Activated CD4-positive, alpha-beta T cell treated with anti-CD3 and anti-CD28 coated beads, Interleukin-2, amount 50 U/mL, for 16 hours (primary cell): ENCODE measurements at places on chromosomes 1 and 21.

- DNase-seq: no peak
Observed at GRCh38 chr1:31756578-31756977, 7.6 kb downstream of the ADGRB2 start.

DNA sequence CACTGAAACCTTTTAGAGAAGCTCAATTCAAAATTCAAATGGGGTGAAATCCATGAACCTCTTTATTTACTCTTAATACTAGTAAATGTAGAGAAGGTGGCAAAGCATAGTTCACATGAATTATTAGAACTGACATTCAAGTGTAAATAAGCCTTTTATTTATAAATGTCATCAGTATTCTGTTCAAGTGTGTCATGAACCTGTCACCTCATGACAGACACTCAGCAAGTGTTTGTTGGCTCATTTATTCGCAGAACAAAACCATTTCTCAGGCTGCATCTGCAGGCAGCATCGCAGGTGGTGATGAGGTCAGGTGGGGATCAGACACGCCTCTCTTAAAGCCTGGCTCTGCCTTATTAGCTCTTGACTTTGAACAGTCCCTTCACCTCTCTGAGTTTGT is 116.6 kb downstream of the SETD4 start:
- DNase-seq: no peak

GRCh38 chr1:69836971-69837636 is 269.4 kb downstream of the LRRC7 start:
- DNase-seq: no peak

GRCh38 chr1:236168716-236169429 is 26.5 kb downstream of the GPR137B start:
- DNase-seq: peak; percentile 29

GRCh38 chr1:206687915-206688442 is 3.3 kb downstream of the MAPKAPK2 start:
- DNase-seq: no peak

GRCh38 chr1:44406737-44407429 is 1.8 kb downstream of the RNF220 start:
- DNase-seq: no peak

GRCh38 chr1:8015036-8015808 is 10.9 kb downstream of the ERRFI1 start:
- DNase-seq: peak; percentile 62

- no peak for DNase-seq
Observed at GRCh38 chr1:85318217-85318616, 41.8 kb upstream of the BCL10 start.

GRCh38 chr1:179080866-179081686 is 794 bp upstream of the TOR3A start:
- peak; percentile 5 for DNase-seq

DNA sequence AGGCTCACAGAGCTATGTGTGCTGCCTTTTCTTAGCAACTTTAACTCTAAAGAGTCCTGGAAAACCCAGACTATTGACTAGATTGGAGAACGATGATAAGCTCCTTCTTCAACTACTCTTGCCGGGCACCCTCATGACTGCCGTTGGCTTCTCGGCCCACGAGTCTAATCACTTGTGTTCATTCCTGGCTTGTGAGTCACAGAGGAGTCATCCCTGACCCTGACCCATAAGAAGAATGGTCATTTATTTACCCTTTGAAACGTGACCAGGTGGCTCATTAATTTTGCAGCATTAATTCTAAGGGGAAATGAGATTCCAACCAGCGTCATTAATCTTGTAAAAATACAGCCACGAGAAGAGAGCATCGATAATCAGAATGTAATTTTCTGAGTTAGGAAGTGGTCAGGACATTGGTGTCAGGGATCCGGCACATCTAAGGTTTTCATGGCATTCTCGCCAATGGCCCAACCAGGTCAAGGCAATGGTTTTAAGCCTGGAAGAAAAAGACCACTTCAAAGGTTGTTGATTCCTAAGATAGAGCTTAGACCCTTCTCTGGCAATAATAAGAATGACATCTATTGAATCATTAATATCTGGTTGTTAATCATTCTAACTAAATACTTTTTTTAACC is 183.6 kb upstream of the RUNX1 start:
- no peak for DNase-seq

- no peak for DNase-seq
Observed at GRCh38 chr1:234175363-234175762, 197.9 kb upstream of the COA6 start.

- DNase-seq: no peak
Observed at GRCh38 chr1:214476229-214476985, 75.0 kb downstream of the PTPN14 start.

GRCh38 chr1:116870300-116870699 is 39.4 kb upstream of the PTGFRN start:
- DNase-seq: no peak

DNA sequence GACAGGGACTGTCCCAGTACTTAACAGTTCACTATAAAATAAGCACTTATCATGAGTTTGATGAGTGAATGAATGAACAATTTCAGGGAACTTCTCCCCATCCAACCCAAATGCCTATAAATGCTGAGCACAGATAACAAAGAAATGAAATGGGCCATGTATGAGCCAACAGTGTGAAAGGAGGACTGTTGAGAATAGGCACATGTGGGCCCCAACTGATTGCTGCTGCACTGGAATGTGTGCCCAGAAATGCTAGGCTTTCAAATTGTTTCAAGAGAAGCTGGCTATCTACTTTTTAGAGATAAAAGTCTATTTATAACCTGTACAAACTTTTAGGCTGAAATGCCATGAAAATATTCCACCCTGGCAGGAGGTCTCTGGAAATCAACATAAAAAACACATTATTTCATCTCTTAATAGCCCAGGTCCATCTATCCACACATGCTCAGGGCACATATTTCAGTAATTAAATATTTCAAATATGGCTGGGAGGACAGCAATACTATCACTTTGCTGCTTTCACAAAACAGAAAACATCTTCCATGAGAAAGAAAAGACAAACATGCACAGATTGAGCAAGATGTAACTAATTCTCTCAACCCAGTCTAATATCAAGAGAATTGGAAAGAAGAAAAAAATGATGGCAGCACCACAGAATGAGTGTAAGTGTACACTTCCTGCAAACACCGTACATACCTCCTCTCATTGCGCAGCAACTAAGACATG is 49.8 kb downstream of the COLGALT2 start:
- no peak for DNase-seq

DNA sequence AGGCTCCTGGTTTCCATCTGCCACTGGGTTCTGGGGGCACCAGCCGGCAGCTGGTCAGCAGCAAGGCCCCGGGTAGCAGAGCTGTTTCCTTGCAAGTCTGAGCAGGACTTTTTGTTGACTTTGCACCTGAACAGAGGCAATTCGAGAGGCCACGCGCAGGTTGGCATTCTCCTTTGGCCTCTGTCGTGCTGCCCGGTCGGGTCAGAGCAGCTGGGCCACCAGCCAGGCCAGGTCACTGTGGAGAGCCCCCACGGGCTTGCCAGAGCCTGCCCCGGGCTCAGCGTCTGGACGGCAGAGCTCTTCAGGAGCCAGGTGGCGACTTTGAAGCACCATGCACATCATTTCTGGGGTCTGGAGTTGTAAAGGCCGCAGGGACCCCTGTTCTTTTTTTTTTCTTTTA is 28.4 kb upstream of the TMEM52 start:
- DNase-seq: no peak

DNA sequence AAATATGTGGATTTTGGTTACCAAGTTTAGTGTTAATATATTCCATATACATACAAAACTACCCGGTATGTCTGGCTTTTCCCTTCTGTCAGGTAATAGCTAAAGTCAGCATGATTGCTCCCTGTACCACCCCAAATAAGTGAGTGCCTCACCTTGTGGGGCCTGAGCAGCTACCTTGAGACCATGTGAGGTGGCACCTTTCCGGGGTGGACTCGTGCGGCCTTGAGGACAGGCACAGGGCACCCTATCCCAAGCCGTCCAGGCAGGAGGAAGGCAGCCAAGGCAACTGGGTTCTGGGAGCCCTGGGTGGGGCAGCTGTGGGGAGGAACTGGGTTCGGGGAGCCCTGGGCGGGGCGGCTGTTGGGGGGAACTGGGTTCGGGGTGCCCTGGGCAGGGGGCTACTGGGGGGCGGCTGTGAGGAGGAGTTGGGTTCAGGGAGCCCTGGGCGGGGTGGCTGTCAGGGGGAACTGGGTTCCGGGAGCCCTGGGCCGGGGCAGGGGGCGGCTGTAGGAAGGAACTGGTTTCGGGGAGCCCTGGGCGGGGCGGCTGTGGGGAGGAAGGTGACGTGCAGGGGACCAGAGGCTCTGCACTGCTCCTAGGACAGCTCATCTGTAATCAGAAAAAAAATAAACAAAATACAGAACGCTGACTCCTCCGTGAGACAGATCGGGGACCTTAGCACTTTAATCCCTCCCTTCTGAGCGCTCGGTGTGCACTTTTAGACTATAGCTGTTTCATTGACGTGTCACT is 63.3 kb downstream of the POFUT2 start:
- no peak for DNase-seq

- peak; percentile 68 for DNase-seq
Observed at GRCh38 chr1:108747171-108747850, 837 bp downstream of the STXBP3 start.

- DNase-seq: no peak
Observed at GRCh38 chr1:223500560-223501425, 107.6 kb downstream of the CCDC185 start.

GRCh38 chr1:64038119-64038518 is 165.3 kb upstream of the UBE2U start:
- no peak for DNase-seq

DNA sequence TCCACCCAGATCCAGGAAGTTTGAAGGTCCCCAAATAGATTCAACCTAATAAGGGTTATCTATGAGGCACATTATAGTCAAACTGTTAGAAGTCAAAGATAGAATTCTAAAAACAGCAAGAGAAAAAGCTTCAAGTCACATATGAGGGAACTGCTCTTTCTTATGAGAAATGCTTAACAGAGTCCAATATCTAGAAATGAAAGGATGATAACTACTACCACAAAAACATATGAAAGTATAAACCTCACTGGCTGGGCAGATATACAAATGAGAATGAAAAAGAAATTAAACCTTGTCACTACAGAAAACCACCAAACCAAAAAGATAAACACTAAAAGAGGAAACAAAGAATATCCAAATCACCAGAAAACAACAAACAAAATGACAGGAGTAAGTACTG is 201.8 kb downstream of the KCNH1 start:
- DNase-seq: no peak

DNA sequence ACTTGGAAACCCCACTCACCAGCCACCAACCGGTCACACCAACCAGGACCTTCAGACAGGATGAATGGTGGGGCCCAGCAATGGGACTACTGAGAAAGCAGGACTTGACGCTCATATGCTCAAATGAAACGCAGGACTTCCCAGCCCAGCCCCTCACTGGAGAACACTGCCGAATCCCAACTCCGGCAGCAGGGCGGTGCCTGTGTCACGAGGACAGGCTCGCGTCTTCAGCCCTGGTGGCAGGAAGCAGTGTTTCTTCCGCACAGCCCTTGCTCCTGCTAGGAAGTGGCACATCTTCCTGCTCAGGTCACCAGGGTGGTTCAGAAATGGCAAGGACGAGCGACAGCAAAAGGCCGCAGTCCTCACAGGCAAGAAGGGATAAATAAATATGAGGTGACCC is 38.9 kb downstream of the CD58 start:
- no peak for DNase-seq

- no peak for DNase-seq
Observed at GRCh38 chr1:203726417-203726867, 38.5 kb upstream of the LAX1 start.

DNA sequence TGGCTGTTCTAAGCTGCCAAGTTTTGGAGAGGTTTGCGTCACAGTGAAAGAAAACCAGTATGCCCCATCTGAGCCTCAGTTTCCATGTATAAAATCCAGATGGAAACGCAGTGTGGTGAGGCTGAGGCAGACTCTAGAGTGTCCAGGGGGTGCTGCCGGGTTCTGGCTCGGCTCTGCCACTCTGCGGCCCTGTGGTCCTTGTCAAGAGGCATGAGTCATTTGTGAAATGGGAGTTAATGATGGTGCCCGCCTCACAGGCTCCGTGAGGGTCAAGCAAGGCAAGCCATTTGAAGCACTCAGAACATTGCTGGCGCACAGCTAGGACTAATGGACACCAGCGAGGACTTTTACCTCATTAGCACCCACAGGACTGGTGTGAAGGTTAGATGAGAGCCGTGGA is 214.3 kb downstream of the PTPRU start:
- DNase-seq: no peak

- peak; percentile 15 for DNase-seq
Observed at GRCh38 chr1:240888039-240888786, 276.3 kb upstream of the GREM2 start.

DNA sequence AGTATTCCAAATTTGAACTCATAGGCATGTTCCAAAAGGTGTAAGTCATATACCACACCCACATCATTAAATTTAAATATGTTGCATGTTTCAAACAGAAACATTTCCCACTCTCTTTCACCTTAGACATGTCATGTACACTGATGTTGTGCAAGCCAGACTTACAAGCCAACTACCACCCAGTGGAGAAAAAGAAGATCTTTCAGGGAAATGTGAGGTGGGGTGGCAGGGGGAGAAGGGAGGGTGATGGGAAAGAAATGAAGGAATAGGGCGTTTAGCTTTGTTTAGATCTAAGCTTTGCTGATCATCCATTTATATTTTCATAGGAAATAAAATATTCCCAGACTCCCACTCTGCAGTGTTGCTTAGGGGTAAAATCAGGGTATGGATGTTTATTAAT is 1.6 kb downstream of the NEGR1 start:
- no peak for DNase-seq

DNA sequence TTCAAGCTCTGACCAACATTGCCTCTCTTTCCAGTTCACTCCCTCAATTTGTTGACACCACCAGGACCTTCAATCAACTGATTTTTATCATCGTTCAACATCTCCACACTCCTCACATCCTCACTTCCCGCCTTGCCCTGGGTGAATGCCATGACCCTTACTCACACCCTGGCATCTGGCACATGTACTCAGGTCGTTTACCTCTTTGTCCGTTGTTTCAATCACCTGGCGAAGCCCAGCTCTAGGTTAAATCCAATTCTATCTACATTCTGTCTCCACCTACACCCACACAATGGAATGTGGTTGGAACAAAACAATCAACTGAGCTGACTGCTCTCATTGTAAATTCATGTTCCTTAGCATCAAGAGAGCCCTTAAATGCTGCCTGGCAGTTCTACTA is 24.2 kb upstream of the TBX15 start:
- DNase-seq: no peak

DNA sequence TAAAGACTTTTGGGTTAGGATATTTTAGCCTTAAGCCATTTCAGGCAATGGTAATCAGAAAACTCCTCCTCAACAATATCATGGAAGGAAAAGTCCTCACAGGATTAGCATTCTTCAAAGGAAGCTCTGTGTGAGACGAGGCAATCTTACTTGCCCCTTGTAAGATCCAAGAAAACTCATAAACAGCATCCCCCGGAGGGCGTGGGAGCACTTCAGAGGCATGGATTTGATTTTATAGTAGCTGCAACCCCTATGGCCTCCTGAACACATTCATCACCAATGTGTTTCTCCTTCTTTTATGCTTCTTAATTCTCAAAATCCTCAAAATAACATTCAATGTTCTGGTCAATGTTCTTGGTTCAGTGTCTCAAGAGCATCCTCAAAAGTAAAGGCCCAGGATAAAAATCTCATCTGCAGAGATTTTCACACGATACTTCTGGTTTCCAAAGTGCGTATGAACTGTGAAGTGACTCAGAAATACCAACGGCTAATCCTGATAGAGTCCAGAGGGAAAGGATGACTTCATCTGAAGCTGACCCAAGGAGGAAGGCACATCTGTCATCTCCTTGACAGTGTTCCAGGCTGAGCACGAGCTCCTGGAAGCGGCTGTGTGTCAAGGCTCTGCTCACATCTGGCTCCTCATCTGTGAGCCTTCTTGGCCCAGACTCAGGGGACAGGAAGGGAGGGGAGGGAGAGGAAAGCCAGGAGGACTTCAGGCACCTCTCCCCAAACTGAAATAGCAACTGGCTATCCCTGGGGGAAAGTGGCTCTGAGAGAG is 49.3 kb upstream of the PSEN2 start:
- DNase-seq: no peak
